Activated CD8-positive, alpha-beta T cell treated with anti-CD3 and anti-CD28 coated beads, Interleukin-2, amount 10 ng/mL, durations not matched to agents 7 days and 5 days (primary cell): ENCODE measurements at places on chromosomes 3 and 15. TPM values are rescaled to one million over a fixed set of nuclear protein-coding genes. Genes with fewer than 3 reads are reported as not detected.

Gene APBA2
- total RNA-seq, result 29.5 TPM

DNA sequence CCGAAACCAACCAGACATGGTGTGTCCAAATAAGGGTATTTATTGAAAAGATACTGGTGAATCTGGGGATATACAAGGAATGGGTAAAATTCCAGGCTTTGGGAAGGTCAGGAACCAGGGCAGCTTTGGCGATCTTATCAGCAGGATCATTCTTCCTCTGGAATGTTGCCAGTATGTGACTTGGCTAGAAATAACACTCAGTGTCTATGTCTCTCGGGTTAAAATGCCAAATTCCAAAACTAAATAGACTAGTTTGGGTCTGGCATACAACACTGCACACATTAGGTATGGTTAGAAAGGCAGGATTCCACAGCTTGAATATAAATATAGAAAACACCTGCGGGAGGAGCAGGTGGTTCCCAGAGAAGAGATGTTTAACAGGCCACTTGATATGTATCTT is 220.2 kb upstream of the CD96 start:
- DNase-seq, result no peak

- no peak for DNase-seq
Observed at GRCh38 chr3:25429361-25430286, 1.6 kb downstream of the RARB start.

DNA sequence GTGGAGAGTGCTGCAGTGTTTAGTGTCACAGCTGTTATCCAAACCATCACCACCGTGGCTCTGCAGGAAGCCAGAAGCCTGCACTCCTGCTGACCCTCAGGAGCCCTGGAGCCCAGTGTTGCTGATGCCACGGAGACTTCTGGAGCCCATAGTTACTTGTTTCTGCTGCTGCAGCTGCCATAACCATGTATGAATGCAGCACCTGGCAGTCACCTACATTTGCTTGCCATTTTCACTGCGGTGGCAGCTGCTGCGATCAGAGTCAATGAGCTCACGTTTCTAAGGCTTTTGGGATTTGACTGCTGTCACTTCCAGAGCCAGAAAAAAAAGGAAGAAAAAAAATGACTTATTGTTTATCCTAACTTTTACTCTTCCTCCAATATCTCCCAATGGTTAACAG is 299.2 kb upstream of the THRB start:
- no peak for DNase-seq

DNA sequence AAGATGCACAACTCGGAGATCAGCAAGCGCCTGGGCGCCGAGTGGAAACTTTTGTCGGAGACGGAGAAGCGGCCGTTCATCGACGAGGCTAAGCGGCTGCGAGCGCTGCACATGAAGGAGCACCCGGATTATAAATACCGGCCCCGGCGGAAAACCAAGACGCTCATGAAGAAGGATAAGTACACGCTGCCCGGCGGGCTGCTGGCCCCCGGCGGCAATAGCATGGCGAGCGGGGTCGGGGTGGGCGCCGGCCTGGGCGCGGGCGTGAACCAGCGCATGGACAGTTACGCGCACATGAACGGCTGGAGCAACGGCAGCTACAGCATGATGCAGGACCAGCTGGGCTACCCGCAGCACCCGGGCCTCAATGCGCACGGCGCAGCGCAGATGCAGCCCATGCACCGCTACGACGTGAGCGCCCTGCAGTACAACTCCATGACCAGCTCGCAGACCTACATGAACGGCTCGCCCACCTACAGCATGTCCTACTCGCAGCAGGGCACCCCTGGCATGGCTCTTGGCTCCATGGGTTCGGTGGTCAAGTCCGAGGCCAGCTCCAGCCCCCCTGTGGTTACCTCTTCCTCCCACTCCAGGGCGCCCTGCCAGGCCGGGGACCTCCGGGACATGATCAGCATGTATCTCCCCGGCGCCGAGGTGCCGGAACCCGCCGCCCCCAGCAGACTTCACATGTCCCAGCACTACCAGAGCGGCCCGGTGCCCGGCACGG is 991 bp downstream of the SOX2 start:
- no peak for DNase-seq

- no peak for DNase-seq
Observed at GRCh38 chr3:148937467-148938255, 53.7 kb upstream of the GYG1 start.

DNA sequence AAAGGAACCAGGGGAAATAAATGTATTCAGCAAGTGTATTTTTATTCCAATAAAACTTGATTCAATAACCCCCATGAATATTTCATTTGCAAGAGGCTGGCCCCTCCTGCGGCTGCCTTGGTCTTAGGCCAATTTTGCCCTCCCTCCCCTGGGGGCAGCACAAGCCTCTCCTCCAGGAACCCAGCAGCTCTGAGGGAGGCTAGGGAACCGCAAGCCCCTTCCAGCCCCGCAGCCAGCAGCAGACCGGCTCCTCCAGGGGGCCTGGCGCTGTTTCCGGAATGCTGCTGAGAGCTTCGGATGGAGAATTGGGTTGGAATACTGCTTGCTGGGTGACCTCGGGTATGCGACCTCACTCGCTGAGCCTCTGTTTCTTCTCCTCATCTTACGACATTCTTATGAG is 150.1 kb downstream of the RAB11A start:
- DNase-seq, result no peak

- no peak for DNase-seq
Observed at GRCh38 chr3:179301645-179302044, 21.2 kb upstream of the ZNF639 start.

Gene FANCD2
- 71.5 TPM for total RNA-seq

DNA sequence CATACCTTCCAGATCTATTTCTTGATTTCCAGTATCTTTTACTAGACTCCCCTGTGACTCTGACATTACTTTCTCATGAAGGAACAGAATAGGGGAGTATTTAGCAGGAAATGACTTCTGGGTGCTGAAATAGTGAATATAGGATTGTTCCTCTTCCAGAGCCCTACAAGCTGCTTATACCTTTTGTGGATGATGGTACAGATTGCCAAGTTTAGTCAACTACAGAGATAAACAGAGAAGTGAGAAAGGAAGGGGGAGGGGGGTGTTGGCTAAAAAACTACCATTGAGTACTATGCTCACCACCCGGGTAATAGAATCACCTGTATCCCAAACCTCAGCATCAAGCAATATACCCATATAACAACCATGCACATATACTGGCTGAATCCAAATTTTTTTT is 298.3 kb upstream of the GPR149 start:
- DNase-seq, result no peak

Gene LAMB2
- total RNA-seq, result 0.29 TPM

DNA sequence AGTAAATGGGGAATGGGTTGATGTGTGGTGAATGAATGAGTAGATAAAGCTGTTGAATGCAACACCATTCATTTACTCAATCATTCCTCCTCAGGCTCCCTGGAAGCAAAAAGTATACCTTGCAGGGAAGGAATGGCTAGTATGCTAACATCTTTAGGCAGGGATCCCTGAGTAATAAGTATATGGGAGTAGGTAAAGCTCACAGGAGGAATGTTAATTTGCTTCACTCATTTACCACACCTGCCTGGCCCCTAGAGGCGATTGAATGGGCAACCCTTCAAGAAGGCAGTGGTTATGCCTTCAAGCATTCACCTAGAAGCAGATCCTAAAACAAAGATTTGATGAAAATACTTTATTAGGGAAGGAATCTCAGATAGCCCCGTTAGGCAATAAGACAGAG is 208.7 kb upstream of the GADL1 start:
- DNase-seq, result no peak
